NCI-H1694 (cell line): ENCODE measurements at places on chromosomes 5 and 9.

- DNase-seq, result no peak
These were observed 81.1 kb downstream of the PJA2 start for GRCh38 chr5:109328626-109329025.

- DNase-seq, result no peak
These were observed 146.8 kb upstream of the SPEF2 start for GRCh38 chr5:35470866-35471265.

DNA sequence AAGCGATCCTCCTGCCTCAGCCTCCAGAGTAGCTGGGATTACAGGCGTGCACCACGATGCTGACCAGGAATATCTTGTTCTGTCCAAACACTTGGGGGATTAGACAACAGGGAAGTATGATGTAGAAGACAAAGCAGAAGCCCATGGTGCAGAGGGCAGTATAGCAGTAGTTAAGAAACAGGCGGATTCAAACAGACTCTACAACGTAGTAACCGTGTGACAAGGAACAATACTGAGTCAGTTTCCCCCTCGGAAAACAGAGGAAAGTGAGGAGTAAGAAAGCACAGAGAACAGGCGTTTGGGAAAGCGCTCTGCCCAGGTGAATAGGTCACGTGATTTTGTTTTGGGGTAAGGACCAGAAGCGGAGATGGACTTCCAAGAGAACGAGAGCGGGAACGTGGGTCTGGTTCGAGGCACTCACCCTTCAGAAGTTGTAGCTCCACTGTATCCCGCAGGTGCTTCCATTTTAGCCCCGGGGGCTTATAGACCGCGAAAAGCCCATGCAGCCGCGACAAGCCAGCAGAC lies 306 bp downstream of the TRUB2 start:
- no peak for DNase-seq

DNA sequence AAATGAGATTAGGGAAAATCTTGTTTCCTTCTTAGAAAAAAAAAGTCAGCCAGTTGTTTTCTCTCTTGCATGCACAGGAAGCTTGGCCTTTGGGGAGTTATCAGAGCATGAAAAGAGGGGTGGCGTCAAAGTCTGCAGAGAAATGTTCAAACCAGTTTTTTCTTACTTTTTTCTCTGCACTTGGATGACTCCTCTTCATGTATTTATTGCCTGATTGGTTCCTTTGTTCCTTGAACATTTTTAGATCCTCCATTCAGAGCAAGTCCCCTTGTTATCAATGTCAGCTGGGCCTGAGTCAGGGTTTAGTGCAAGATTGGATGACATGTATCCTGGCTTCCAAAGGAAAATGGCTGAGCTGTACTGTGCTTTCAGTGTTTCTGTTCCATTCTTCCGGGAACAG lies 392.6 kb upstream of the BRINP1 start:
- no peak for DNase-seq

DNA sequence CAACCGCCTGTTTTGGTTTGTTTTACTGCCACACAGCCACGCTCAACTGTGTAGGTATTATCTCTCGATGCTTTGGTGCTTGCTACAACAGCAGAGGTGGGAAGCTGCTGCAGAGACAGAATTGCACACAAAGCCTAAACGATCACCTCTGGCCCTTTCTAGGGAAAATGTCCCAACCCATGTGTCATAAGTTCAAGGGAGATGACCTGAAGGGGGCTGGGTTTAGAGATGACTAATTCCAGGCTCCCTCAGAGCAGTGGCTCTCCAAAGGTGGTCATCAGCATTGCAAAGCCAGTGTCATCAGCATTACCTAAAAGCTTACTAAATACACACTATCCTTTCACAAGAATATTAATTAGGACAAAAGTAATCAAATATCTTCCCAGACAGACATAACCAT lies 10.9 kb downstream of the ZNF622 start:
- DNase-seq, result no peak

GRCh38 chr5:107422494-107422893 lies 248.2 kb downstream of the EFNA5 start:
- DNase-seq, result no peak

DNA sequence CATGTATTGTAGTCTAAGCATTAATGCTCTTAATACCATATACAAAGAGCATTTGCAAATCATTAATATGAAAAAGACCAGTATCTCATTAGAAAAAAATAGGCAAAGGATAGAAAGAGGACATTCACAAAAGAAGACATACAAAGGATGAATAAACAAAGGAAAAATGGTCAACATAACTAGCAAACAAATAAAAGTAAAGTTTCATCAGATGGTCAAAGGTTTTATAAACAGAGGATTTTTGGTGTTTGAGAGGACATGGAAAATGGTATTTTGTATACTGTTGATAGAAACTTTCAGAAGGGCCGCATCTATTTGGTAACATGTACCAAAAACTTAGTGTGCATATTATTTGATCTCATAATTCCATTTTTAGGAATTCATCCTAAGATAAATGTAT lies 414.8 kb downstream of the PIK3R1 start:
- no peak for DNase-seq

GRCh38 chr5:67807439-67807888 lies 408.1 kb upstream of the PIK3R1 start:
- DNase-seq, result no peak

GRCh38 chr9:91200692-91201336 lies 160.9 kb downstream of the AUH start:
- no peak for DNase-seq

GRCh38 chr9:136521537-136521936 lies 24.3 kb downstream of the NOTCH1 start:
- no peak for DNase-seq

GRCh38 chr5:73171495-73171894 lies 1.5 kb upstream of the TMEM174 start:
- DNase-seq, result no peak

- DNase-seq, result no peak
These were observed 122.9 kb upstream of the SARDH start for GRCh38 chr9:133861086-133861485.

GRCh38 chr5:143564417-143564816 lies 160.9 kb upstream of the NR3C1 start:
- DNase-seq, result no peak

DNA sequence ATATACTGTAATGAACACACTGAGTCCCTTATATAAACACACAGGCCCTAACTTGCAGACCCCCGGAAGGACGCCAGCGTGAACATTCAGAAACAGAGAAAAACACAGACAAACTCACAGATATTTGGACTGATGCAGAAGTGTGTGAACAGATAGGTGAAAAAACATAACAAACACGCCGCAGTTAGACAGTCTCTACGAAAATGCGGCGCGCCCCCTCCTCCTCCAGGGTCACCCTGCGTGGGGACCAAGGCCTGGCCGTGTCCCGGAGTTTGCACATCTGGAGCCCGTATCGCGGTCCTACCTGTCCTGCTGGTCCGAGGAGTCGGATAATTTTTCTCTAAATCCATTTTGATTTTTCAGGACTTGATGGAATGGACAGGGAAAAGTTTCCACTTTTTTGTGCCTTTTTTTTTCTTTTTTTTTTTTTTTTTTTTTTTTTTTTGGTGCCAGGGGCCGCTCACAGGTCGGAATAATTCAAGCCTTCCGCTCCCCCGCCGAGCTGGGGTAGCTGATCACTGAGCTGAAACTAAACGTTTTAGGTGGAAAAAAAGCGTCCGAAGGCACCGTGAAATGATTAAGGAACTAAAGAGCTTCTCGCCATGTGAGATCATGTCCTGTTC lies at the start of gene PAX5:
PAX5 (minus strand) TSS at position 587 of the 623 bp plus-strand sequence; CDS start at position 350, 237 bp downstream.
- DNase-seq, result no peak
